Fibroblast of skin of scalp (primary cell): ENCODE measurements at places on chromosomes 7 and 10.

DNA sequence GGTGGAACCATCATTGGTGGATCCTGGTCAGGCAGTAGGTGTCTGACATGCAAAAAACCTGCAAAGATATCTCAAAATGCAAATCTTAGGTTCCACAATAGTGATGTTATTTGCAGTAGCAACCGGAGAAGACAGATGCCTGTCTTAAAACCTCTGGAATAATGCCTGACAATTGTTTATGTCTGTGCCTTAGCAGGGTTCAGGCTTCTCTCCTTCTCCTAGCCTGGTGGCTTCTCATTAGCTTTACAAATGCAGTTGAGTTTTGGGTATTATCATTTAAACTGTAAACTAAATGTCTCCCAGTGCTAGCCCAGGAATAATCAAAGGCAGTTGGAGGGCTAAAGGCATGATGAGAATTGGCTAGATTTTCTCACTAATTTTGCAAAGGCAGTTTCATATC lies 146.3 kb upstream of the NRG3 start:
- DNase-seq: no peak

DNA sequence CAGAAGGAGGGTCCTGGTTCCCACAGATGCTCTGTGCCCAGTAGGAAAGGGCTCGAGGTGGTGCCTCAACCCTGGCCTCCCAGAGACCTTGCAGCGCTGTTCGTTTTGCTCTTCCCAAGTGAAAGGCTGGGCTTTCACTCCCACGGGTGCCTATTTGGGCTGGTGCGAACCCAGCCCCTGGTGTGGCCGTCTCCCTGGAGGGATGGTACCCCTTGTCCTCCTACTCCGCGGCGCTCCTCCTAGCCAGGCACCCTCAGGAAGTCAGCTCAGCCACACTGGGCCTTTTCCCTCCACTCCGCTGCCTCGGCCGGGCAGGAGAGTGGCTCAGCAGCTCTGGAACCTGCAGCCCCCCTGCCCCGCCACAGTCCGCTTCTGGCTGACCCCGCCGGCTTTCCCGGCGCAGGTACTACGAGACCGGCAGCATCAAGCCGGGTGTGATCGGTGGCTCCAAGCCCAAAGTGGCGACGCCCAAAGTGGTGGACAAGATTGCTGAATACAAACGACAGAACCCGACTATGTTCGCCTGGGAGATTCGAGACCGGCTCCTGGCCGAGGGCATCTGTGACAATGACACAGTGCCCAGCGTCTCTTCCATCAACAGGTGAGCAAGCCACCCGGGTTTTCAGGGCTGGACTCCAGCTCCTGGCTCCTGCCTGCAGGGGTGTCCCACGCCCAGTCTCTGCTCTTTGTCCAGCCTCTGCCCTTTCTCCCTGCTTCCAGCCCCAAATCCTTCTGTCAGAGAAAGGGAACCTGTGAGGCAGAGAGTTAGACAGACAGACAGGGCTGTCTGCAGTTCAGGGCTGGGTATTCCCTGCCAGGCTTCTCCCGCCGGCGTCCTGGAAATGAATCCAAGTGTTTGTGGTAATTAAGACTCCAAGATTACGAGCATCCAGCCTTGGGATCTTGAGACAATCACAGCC lies 5.2 kb downstream of the PAX2 start:
- no peak for DNase-seq

- no peak for DNase-seq
Observed at GRCh38 chr10:47026301-47027107, 115.3 kb downstream of the PTPN20 start.

- peak; percentile 27 for DNase-seq
Observed at GRCh38 chr7:82317257-82317721, 126.3 kb downstream of the CACNA2D1 start.

GRCh38 chr7:88111954-88112471 lies 107.8 kb downstream of the SRI start:
- DNase-seq: peak; percentile 14

DNA sequence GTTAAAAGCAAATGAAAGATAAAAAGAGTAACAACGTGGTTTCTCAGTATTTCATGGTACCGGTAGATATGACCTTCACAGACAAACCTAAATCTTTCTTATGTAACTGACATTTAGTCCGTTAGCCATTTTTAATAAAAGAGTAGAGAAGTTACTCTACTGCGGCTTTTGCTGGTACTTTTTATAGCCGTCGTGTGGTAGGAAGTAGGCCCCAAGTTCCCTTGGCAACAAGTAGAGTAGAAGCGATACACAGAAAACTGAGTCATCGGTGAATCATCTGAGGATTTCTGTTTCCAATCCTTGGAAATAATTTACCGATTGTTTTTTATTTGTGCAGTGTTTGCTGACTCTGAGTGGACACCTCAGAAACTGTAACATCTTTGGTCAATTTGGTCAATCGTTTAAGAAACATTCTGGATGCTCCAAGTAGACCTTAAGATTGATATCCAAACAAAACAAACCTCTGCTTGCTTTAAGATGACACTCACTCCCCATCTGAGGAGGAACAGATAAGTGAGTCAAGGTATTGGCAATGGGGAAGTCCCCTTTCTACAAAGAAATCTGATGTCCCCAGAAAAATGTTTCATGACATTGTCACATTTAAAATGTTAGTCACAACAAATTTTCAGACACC lies 63.9 kb upstream of the AHR start:
- DNase-seq: peak; percentile 90

- DNase-seq: no peak
Observed at GRCh38 chr10:1488970-1489548, 248.3 kb downstream of the ADARB2 start.

- no peak for DNase-seq
Observed at GRCh38 chr10:36183726-36184125, 541.6 kb upstream of the FZD8 start.

- DNase-seq: no peak
Observed at GRCh38 chr7:35700333-35700732, 5.4 kb upstream of the HERPUD2 start.

GRCh38 chr10:95309958-95310357 lies 19.2 kb upstream of the PDLIM1 start:
- DNase-seq: no peak
